ENCODE measurements at places on chromosomes 3 and 15.

DNA sequence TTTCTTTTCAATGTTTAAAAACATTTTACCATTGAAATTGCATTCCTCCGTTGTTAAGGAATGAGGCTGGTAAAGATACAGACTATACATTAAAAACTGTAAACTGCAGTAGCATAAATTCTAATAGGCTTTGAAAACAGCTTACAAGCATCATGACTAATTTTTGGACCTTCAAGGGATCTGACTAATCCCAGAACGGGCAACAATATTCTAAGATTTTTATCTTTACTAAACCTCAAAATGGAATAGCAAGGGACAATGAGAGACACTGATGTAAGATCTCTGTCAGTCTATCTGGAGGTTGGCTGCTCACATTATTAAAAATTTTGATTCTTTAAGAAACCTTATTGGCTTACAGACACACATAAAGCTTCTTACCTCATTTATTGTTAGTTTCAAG is 74.7 kb downstream of the BTD start:
- H3K27me3 ChIP-seq: no peaks in the 10 kb centered on the region
- DNase-seq: no peak
- no peak overlapping the region for H3K4me3 ChIP-seq
- H3K4me1 ChIP-seq: no peaks in the 10 kb centered on the region
- H3K27ac ChIP-seq: no peak overlapping the region

- no peak overlapping the region for H3K27ac ChIP-seq
- H3K4me1 ChIP-seq: no peaks in the 10 kb centered on the region
- H3K36me3 ChIP-seq: peaks cover 57% of the 10 kb centered on the region
Measured at GRCh38 chr3:179703816-179704215, 51.0 kb downstream of the USP13 start.

GRCh38 chr3:52228266-52228665 is 2.8 kb upstream of the TLR9 start:
- H3K4me3 ChIP-seq: no peak overlapping the region
- peaks cover 40% of the 10 kb centered on the region for H3K4me1 ChIP-seq
- no peak for DNase-seq
- peaks cover 44% of the 10 kb centered on the region for H3K36me3 ChIP-seq
- H3K27me3 ChIP-seq: no peaks in the 10 kb centered on the region

GRCh38 chr3:12643010-12643380 is 20.9 kb downstream of the RAF1 start:
- H3K4me1 ChIP-seq: no peaks in the 10 kb centered on the region
- no peak overlapping the region for H3K4me3 ChIP-seq
- H3K27me3 ChIP-seq: no peaks in the 10 kb centered on the region
- peaks cover 2% of the 10 kb centered on the region for H3K36me3 ChIP-seq
- no peak overlapping the region for H3K27ac ChIP-seq

DNA sequence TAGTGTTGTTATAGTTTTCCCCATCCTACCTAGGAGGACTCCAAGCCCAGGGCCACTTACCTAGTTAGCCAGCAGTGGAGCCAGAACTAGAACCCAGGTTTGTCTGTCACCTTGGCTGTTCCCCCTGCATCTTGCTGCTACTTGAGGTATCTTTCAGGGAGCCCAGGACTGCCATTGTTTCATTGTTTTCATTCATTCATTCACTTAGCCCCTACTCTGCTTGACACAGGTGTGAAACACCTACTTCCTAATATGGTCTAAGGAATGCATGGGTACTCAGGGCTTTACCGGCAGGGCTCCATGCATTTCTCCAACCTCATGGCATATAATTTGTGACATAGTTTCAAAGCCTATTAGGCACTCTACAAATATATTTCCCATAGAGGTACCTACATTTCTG is 266.6 kb upstream of the TPM1 start:
- DNase-seq: no peak
- no peaks in the 10 kb centered on the region for H3K36me3 ChIP-seq
- H3K4me3 ChIP-seq: no peak overlapping the region
- H3K27ac ChIP-seq: no peak overlapping the region

GRCh38 chr15:76376816-76377215 is 40.2 kb downstream of the ISL2 start:
- H3K4me1 ChIP-seq: no peaks in the 10 kb centered on the region
- no peaks in the 10 kb centered on the region for H3K27me3 ChIP-seq
- peaks cover 7% of the 10 kb centered on the region for H3K36me3 ChIP-seq
- no peak for DNase-seq
- no peak overlapping the region for H3K4me3 ChIP-seq
- H3K27ac ChIP-seq: no peak overlapping the region

DNA sequence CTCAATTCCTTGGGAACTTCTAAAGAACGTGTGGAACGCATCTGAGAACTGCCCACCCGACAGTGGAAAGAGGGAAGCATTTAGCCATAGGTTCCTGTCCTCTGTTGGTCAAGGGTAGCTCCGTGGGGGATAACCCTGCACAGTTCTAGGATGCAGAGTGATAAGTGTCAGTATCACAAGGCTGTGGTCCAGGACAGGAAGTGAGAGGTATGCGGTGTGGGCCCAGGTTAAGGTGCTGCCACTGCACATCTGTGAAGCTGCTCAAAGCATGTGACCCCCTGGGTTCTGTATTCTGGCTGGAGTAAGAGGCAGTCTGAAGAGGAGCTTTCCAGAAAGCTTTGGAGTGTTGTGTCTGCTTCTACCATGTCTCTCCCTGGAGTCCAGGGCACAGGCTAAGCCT is 51.7 kb upstream of the HES1 start:
- H3K27ac ChIP-seq: no peak overlapping the region
- peaks cover 40% of the 10 kb centered on the region for H3K27me3 ChIP-seq
- no peak for DNase-seq
- no peak overlapping the region for H3K4me3 ChIP-seq
- H3K4me1 ChIP-seq: no peaks in the 10 kb centered on the region

DNA sequence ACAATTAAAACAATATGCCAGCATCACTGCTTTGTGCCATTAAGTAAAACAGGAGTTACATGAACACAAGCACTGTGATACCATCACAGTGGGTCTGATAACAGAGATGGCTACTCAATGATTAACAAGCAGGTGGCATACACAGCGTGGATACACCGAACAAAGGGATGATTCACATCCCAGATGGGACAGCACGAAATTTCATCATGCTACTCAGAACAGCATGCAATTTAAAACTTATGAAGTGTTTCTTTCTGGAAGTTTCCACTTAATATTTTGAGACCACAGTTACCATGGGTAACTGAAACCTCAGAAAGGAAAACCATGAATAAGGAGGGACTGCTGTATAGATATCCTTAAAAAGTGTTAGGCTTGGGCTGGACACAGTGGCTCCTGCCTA is 44.5 kb downstream of the SLC24A1 start:
- DNase-seq: no peak
- H3K27me3 ChIP-seq: no peaks in the 10 kb centered on the region
- no peak overlapping the region for H3K27ac ChIP-seq
- no peak overlapping the region for H3K4me3 ChIP-seq
- H3K36me3 ChIP-seq: peaks cover 16% of the 10 kb centered on the region
- H3K4me1 ChIP-seq: no peaks in the 10 kb centered on the region

DNA sequence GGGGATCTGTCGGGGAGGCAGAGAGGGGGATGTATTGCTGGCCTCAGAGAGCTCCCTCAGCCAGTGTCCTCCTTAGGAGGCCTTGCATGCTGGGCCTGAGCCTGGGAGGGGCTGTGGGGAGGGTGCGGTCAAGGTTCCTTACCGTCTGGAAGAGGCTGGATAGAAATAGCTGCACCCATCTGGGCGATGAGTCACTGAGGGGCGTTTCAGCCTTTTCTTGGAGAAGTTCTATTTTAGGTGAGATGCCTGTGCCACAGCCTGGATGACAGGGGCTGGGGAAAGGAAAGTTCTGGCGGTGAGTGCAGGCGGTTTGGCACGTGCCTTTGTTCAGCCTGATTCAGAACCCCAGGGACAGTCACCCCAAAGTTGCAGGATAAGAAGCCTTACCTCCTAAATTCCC is 35.7 kb upstream of the APEH start:
- H3K4me3 ChIP-seq: no peak overlapping the region
- no peaks in the 10 kb centered on the region for H3K4me1 ChIP-seq
- H3K27ac ChIP-seq: no peak overlapping the region
- DNase-seq: no peak
- no peaks in the 10 kb centered on the region for H3K36me3 ChIP-seq

DNA sequence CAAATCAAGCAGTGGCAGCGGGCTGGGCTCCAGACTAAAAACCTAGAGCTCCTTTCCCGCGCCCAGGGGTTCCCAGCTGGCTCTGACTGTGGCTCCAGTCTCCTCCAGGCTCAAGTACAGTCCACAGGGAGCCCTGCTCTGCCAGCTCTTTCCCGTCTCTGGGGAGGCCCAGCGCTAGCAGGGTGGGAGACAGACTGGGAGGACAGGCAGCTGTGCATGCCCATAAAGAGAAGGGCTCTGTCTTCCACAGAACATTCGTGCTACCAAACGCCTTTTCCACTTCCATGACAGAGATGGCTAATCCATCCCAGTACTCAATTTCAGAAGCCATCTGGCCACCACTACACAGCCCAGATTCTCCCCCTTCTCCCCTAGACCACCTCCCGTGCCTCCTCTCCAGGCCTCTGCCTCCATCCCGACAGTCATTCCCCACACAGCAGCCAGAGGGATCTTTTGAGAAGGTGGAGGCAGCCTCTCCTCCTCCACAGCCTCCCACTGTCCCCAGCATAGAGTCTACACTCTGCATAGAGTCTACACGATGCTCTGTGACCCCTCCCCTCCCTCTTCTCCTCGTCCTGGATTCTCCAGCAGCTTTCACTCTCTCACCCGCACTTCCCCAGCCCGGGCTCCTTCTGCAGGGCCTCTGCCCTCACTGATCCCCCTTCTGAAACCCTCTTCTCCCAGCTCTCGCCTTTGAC is 6.8 kb upstream of the DUSP7 start:
- no peak overlapping the region for H3K4me3 ChIP-seq
- no peak for DNase-seq
- H3K27me3 ChIP-seq: no peaks in the 10 kb centered on the region

- no peak overlapping the region for H3K27ac ChIP-seq
- no peak for DNase-seq
Measured at GRCh38 chr15:24966364-24967103, 11.7 kb downstream of the SNRPN start.

GRCh38 chr15:79170256-79170664 is 79.7 kb upstream of the RASGRF1 start:
- no peaks in the 10 kb centered on the region for H3K4me1 ChIP-seq
- no peak for DNase-seq
- H3K27me3 ChIP-seq: peaks cover 9% of the 10 kb centered on the region
- H3K27ac ChIP-seq: no peak overlapping the region
- H3K36me3 ChIP-seq: no peaks in the 10 kb centered on the region
- H3K4me3 ChIP-seq: no peak overlapping the region

- H3K27ac ChIP-seq: no peak overlapping the region
- no peak for DNase-seq
- no peaks in the 10 kb centered on the region for H3K36me3 ChIP-seq
- no peaks in the 10 kb centered on the region for H3K4me1 ChIP-seq
- peaks cover 12% of the 10 kb centered on the region for H3K27me3 ChIP-seq
Measured at GRCh38 chr15:74172701-74173379, 670 bp upstream of the ISLR start.

DNA sequence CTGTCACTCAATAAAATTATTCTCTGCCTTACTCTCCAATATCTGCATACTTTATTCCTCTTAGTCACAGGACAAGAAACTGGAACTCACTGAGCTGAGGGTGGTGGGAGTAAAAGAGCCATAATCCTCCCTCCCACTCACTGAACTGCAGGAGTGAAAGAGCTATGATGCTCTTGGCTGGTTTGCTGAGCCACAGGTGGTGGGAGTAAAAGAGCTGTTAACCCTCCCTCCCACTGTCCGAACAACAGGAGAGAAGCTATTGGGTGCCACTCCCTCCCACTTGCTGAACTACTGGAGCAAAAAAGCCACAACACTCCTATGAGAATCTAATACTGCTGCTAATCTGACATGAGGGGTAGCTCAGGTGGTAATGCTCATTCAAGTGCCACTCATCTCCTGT is 391.0 kb downstream of the NSUN3 start:
- no peaks in the 10 kb centered on the region for H3K27me3 ChIP-seq
- no peak for DNase-seq
- H3K4me3 ChIP-seq: no peak overlapping the region
- no peaks in the 10 kb centered on the region for H3K4me1 ChIP-seq

DNA sequence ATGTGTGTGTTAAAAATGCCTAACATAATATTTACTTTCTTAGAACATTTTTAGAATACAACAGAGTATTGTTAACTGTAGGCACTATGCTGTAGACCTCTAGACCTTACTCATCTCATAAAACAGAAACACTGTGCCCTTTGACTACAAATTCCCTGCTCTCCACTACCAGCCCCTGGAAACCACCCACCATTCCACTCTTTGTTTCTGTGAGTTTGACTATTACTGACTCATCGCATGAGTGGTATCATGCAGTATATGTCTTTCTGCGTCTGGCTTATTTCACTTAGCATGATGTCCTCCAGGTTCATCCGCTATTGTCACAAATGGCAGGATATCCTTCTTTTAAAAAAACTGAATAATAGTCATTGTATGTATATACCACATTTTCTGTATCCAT is 216.7 kb upstream of the CFAP20DC start:
- H3K27me3 ChIP-seq: no peaks in the 10 kb centered on the region
- H3K4me1 ChIP-seq: peaks cover 8% of the 10 kb centered on the region
- no peak for DNase-seq
- no peaks in the 10 kb centered on the region for H3K36me3 ChIP-seq

GRCh38 chr15:33584797-33585196 is 274.0 kb downstream of the RYR3 start:
- DNase-seq: no peak
- no peak overlapping the region for H3K4me3 ChIP-seq
- H3K27ac ChIP-seq: no peak overlapping the region
- no peaks in the 10 kb centered on the region for H3K27me3 ChIP-seq
- no peaks in the 10 kb centered on the region for H3K4me1 ChIP-seq

GRCh38 chr3:144294659-144295538 is 323.3 kb downstream of the DIPK2A start:
- no peak overlapping the region for H3K27ac ChIP-seq
- H3K36me3 ChIP-seq: no peaks in the 10 kb centered on the region
- H3K4me1 ChIP-seq: no peaks in the 10 kb centered on the region

- H3K27ac ChIP-seq: no peak overlapping the region
- no peak for DNase-seq
- no peaks in the 10 kb centered on the region for H3K36me3 ChIP-seq
Measured at GRCh38 chr15:70777170-70777926, 14.0 kb upstream of the UACA start.

DNA sequence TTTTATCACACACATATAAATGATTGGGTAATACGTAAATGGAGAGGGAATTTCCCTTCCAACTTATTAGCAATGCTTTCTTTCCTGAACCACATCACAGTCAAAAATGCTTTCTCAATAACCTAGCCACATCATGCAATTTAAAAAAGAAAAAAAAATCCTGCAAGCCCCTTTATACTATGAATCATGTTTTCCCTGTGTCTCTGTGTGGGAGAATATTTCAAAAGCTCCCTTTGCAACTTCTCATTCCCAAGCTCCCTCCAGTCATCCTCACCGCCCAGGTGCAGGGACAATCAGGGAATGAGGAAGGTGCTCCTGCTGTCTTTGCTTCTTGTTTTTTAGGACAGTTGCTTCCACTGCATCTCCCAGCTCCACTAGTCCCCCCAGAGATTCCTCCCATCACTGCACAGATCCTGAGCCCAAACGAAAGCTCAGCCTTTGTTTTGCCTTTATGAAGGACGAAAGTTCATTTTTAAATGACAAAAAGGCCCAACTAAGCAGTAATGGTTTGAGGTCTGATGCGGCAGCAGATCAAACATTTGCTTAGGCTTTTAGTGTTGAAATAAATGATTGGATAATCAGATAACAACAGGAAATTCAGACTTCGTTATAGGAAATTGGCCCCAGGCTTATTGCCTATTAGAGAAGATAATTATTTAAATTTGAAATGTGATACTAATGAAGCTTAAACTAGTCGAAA is 47.8 kb upstream of the ADGRG7 start:
- no peaks in the 10 kb centered on the region for H3K36me3 ChIP-seq
- DNase-seq: no peak
- H3K27ac ChIP-seq: no peak overlapping the region
- H3K4me3 ChIP-seq: no peak overlapping the region

Measured in DND-41 (cell line).